Adrenal gland (tissue), 19 donors: ENCODE measurements at places on chromosomes 11 and 22. TPM values are rescaled to one million over a fixed set of nuclear protein-coding genes. Genes with fewer than 3 reads are reported as not detected.
A peak's percentile ranks its signal among the peaks of the same experiment; 100 is the strongest.

GUCY1A2 gene
- 18.1 TPM for total RNA-seq

DNA sequence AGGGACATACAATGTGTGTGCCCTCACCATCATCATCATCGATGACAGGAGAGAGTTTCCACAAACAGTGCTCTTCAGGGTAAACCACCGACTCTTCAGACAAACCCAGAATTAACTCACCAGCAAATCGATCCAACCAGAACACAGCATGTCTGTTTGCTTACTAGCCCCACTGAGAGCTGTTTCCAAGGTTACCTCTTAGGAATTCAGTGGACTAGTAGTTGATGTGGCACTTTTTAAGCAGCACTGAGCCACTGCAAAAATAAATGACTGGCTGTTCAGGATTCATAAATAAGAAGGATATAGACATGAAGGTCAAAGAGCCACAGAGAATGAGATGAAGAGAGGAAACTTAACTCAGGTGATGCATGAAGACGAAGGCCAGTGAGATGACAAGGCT lies 83.1 kb downstream of the PARVA start:
- H3K36me3 ChIP-seq = no peaks in the 10 kb centered on the region
- no peaks in the 10 kb centered on the region for H3K27me3 ChIP-seq
- no peak for DNase-seq
- no peak overlapping the region for H3K4me3 ChIP-seq

- no peak overlapping the region for H3K4me3 ChIP-seq
- H3K36me3 ChIP-seq = no peaks in the 10 kb centered on the region
- H3K4me1 ChIP-seq = no peaks in the 10 kb centered on the region
- DNase-seq = no peak
- H3K27me3 ChIP-seq = no peaks in the 10 kb centered on the region
Measured at GRCh38 chr11:97732011-97732632, 1288.6 kb upstream of the CNTN5 start.

GRCh38 chr22:46058591-46059519 lies 81.9 kb upstream of the WNT7B start:
- no peak for DNase-seq
- H3K4me3 ChIP-seq = peak overlapping the region; percentile 18
- no peaks in the 10 kb centered on the region for H3K27me3 ChIP-seq
- no peaks in the 10 kb centered on the region for H3K36me3 ChIP-seq
- H3K27ac ChIP-seq = peak overlapping the region; percentile 99

- no peak overlapping the region for H3K4me3 ChIP-seq
- H3K36me3 ChIP-seq = no peaks in the 10 kb centered on the region
- DNase-seq = peak; percentile 65
- H3K4me1 ChIP-seq = no peaks in the 10 kb centered on the region
- H3K27ac ChIP-seq = no peak overlapping the region
Measured at GRCh38 chr11:45771193-45771565, 33.8 kb upstream of the SLC35C1 start.

DNA sequence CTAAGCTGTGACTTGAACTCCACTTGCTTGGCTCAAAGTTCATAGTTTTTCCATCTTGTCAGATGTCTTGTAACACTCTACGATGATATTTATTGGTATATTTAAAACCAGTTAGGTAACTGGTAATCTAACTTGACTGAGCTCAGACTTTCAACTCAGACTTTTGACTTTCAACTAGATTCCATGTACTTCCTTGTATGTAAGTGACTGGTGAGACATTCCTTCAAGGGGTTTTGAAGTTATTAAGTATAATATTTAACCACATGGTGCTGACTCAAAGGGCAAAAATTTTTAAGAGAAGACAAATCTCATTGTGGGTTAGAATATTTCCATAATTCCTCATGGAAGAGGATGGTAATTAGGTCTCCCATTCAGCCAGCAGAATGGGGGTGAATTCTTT lies 631.3 kb upstream of the ANO5 start:
- DNase-seq = no peak
- H3K36me3 ChIP-seq = no peaks in the 10 kb centered on the region
- H3K27me3 ChIP-seq = no peaks in the 10 kb centered on the region
- no peak overlapping the region for H3K4me3 ChIP-seq
- H3K27ac ChIP-seq = no peak overlapping the region
- no peaks in the 10 kb centered on the region for H3K4me1 ChIP-seq

GRCh38 chr11:64728757-64729365 lies 5.9 kb upstream of the NRXN2 start:
- H3K4me1 ChIP-seq = no peaks in the 10 kb centered on the region
- DNase-seq = no peak
- no peak overlapping the region for H3K27ac ChIP-seq

GRCh38 chr11:65539744-65540289 lies 14.9 kb downstream of the SCYL1 start:
- no peaks in the 10 kb centered on the region for H3K36me3 ChIP-seq
- H3K4me1 ChIP-seq = peaks cover 20% of the 10 kb centered on the region
- H3K27ac ChIP-seq = peak overlapping the region; percentile 62
- H3K27me3 ChIP-seq = no peaks in the 10 kb centered on the region
- no peak for DNase-seq

GRCh38 chr22:20440637-20441591 lies 3.3 kb upstream of the SCARF2 start:
- peak overlapping the region; percentile 77 for H3K27ac ChIP-seq
- DNase-seq = no peak
- H3K4me3 ChIP-seq = no peak overlapping the region

DNA sequence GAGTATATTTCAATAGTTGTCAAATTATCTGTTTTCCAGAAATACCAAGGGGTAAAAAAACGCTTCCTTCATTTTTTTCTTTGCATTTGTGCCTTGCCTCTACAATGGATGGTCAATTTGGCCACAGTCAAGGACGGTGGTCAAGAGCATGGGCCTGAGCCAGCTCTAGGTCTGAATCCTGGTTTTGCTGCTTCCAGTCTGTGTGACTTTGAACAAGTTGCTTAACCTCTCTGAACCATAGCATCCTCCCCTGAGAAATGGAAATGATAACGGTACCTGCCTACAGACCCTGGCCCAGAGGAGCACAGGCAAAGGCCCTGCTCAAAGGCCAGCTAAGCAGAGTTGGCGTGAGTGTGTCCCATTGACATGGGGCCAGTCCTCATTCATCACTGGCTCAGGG lies 3.1 kb downstream of the PNPLA5 start:
- no peak for DNase-seq
- H3K27me3 ChIP-seq = peaks cover 49% of the 10 kb centered on the region
- H3K4me1 ChIP-seq = no peaks in the 10 kb centered on the region
- H3K36me3 ChIP-seq = no peaks in the 10 kb centered on the region
- no peak overlapping the region for H3K4me3 ChIP-seq
- H3K27ac ChIP-seq = no peak overlapping the region

C11orf16 gene
- not detected for total RNA-seq

SLC22A9 gene
- not detected for total RNA-seq

C11orf86 gene
- total RNA-seq = 0.99 TPM

GRCh38 chr11:88806410-88806809 lies 259.4 kb downstream of the GRM5 start:
- no peak for DNase-seq
- no peaks in the 10 kb centered on the region for H3K36me3 ChIP-seq
- no peaks in the 10 kb centered on the region for H3K4me1 ChIP-seq
- no peak overlapping the region for H3K4me3 ChIP-seq
- no peak overlapping the region for H3K27ac ChIP-seq
